ENCODE measurements at places on chromosomes 3 and 15. TPM values are rescaled to one million over a fixed set of nuclear protein-coding genes. Genes with fewer than 3 reads are reported as not detected.

PLA1A gene
- 1.6 TPM for total RNA-seq

DNA sequence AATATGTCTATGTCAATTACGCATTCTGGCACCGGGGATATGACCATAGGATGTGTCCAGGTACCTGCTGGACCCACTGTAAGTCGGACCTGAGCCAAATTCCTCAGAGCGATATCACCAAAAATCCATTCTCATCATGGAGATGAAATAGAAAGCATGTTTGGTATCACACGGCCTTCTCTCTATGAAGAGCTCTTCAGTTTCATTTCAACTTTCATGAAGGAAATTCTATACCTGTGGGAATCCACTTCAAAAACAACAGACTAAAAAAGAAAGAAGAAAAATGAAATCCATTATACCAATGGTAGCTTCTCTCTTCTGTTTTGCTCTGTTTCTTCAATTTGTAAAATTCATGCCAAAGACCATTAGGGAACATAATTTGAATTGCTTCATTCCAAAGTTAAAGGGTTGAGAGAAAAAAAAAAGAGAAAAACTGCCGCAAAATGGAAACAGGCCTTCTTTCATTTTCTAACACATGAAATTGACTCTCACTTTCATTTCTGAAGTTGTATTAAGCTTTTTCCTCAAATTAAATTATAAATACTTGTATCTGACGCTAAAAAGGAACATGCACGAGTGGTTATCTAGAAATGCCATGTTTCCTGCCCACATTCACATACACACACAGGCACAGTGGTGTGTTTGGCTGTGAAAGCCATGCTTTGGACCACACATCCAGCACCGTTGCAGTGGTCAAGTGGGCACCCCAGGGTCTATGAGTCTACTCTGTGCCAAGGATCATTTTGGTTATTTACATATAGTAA, 46.9 kb upstream of the DIPK2A start:
- no peak for DNase-seq

- no peak for DNase-seq
Measured at GRCh38 chr3:120498556-120499346, 48.0 kb upstream of the FSTL1 start.

DNA sequence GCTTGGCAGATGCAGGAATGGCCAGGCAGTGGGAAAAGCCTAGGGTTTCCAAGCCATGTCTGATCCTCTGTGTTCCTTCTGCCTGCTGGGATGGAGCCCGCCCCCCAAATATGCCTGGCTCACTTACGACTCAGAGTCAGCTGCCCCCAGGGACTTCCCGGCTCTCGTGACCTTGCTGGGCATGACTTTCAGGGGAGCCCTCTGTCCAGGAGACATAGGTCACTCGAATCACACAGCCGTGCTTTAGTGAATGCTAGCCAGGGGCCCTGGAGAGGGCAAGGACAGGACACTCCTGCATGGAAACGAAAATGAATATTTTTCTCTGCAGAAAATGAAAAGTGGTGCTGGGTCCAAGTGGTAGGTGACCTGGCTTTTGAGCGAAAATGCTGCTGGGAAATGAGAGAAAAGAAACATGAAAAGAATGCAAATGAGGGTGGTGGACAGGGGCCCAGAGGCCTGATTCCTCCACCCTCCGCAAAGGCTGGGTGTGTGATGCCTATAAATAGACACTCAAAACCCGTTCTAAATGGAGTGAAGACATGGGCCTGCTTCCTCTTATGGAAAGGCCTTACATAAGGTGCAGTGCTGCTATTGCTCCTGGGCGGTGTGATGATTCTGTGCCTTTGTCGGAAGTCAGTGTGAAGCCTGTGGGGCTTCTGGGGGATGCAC, 107.4 kb downstream of the APBA2 start:
- no peak for DNase-seq

IL5RA gene
- total RNA-seq = 1.0 TPM

DNA sequence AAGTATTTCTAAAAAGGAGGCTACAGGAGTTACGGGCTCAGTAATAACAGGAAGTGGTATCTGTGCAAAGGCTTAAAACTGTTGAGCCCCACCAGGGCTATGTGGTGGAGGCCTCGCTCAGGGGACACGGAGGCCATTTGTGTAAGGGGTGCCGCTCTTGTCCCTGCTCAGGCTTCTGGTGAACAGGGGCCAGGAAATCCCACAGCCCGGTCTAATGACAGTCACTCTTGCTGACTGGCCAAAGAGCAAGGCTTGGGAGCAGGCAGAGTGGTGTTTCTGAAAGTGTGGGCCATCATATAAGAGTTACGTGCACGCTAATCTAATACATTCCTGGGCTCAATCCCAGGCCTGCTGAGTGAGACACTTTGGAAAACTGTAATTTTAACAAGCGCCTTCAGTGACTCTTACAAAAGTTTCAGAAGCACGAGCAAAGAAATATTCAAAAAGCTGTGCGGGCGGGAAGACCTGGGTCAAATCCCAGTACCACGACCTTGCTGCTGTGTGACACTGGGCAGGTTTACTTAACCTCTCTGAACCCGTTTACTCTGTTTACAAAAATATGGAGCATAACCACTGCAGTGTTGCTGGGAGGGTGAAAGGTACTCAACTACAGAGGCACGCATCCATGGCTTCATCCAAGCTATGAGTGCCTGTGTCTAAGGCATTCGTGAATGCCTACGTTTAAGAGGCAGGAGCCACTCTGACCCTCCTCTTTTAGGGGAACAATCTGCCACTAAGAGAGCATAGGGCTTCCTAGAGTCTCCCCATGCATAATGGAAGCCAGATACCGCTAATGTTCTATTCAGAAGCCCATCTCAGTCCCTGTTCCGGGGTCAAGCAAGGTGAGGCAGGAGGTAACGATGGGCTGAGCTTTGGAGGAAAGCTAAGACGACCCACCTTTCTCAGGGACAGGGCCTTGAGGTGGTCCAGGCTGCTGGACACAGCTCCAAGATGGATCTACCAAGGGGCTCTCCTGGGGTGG, 2.0 kb downstream of the ATP10A start:
- no peak for DNase-seq

- DNase-seq = no peak
Measured at GRCh38 chr3:128348805-128349531, 117.7 kb downstream of the DNAJB8 start.

DET1 gene
- 6.8 TPM for total RNA-seq

- DNase-seq = no peak
Measured at GRCh38 chr3:41522612-41523011, 323.3 kb downstream of the CTNNB1 start.

HGD gene
- total RNA-seq = not detected

PRR23B gene
- not detected for total RNA-seq

All from Right ventricle myocardium superior (tissue), 1 donor.